BJ (cell line): ENCODE measurements at places on chromosomes 3 and 15.
A peak's percentile ranks its signal among the peaks of the same experiment; 100 is the strongest.

GRCh38 chr15:64267331-64267973, 88.5 kb downstream of the CSNK1G1 start:
- DNase-seq = no peak

DNA sequence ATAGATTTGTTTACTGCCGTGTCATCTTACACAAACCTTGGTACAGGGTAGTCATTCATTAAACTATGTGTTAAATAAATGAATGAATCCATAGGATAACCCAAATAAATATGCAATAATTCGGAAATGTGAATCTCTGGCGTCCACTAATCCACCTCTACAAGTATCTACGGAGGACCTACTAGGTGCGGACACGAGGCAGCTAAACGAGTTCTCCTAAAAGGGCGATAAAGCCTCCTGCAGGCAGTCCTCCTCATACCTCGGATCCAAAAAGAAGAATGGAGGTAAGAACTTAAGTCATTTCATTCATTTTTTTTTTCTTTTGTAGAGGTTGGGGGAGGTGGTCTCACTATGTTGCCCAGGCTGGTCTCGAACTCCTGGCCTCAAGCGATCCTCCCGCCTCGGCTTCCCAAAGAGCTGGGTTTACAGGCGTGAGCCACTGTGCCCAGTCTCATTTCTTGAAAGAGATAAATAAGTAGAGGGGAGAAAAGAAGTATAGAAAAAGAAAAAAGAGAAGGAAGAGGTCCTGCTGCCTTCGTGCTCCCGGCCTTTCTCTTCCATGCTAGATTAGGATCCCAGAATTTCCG, 706 bp upstream of the RPL35A start:
- no peak for DNase-seq

DNA sequence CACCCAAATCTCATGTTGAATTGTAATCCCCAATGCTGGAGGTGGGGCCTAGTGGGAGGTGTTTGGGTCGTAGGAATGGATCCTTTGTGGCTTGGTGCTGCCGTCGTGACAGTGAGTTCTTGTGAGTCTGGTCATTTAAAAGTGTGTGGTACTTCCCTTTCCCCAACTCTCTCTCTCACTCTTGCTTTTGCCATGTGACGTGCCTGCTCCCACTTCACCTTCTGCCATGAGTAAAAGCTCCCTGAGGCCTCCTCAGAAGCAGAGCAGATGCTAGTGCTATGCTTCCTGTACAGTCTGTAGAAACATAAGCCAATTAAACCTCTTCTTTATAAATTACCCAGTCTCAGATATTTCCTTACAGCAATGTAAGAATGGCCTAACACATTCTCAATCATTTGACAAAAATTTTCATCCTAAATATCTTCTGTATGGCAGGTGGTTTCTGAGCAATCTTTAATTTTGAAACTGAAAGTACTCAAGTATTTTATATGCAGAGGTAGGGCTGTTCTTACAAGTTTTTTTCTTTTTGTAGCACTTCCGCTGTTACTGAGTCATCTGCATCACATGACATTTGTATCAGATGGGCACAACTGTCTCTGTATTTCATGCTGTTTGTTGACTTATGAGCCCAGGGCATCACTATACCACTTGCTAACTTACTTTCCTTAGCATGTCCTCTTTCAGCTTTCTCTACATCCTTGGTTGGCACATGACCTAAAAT, 8.8 kb downstream of the RPL39L start:
- DNase-seq = no peak

- DNase-seq = no peak
Measured at GRCh38 chr15:100880139-100880896, 687 bp downstream of the ALDH1A3 start.

GRCh38 chr3:134340982-134341365, 33.3 kb downstream of the AMOTL2 start:
- DNase-seq = no peak

- no peak for DNase-seq
Measured at GRCh38 chr3:71584394-71585011, 975 bp upstream of the FOXP1 start.

DNA sequence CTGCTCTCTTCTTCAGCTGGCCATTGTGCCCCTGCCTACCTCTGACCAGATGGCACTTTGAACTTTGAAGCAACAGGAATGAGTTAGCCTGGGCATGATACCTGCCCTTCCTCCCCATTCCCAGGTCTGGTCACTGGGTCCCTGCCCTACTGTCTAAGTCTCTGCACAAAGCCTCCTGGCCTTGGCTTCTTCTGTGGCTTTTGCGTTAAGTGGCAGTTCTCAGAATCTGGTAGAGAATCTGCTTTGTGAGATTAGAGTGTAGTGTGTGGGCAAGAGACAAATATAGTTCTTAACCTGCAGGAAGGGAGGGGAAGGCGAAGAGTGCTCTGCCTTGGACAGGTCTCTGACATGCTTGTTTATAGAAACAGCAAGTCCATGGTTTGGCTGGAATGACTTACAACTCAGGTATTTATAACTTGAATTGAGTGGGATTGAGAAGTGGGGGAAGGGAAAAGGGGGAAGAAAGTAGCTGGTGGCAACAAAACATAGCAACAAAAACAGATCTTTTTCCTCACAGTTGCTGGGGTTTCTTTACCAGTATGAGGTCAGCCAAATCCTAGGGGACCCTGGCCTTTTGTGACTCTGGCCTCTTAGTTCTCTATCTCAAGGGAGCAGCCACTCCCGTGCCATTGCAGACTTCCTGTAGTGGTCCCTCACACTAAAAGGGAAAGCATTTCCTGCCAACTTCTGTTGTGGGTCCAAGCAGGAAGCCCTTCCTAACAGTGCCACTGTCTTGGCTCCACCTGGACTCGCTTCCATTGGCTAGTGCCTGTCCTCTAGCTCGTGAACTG, 16.7 kb downstream of the MAPKBP1 start:
- DNase-seq = peak; percentile 57

DNA sequence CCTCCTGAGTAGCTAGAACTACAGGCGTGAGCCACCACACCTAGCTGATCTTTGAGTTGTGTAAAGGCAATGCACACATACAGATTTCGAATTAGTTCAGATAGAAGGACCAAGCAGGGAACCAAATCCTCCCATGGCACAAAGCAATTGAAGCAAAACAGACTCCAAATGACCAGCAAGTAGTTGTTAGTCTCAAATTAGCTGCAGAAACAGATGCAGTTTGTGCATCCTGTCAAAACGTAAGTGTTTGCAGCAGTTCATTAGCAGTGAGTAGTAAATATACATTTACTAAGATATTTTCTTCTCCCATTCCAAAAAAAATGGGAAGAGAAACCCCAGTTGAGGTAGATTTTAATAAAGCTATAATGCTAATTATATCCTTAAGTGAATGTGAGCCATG, 15.8 kb upstream of the FAM174B start:
- DNase-seq = no peak

DNA sequence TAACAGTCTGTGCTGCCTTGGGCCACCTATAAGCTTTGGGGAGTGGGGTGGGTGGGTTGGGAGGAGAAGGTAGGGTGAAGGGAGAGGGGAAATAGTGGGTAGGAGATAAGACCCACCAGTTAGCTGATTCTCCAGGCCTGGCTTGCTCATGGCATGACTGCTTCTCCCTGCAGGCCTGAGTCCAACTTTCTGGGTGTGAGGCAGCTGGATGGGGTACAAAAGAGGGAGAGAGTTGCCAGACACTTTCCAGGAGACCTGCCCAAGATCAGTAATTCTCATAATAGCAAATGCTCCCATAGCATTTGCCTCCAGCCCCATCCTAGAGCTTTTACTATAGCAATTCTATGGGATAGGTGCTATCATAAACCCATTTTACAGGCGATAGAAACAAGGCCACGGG, 7.7 kb downstream of the CGNL1 start:
- DNase-seq = no peak

- no peak for DNase-seq
Measured at GRCh38 chr15:69804786-69805185, 292.9 kb downstream of the TLE3 start.

GRCh38 chr3:28173836-28174235, 67.6 kb upstream of the CMC1 start:
- DNase-seq = no peak

GRCh38 chr3:107432013-107432515, 54.8 kb downstream of the CCDC54 start:
- DNase-seq = no peak

DNA sequence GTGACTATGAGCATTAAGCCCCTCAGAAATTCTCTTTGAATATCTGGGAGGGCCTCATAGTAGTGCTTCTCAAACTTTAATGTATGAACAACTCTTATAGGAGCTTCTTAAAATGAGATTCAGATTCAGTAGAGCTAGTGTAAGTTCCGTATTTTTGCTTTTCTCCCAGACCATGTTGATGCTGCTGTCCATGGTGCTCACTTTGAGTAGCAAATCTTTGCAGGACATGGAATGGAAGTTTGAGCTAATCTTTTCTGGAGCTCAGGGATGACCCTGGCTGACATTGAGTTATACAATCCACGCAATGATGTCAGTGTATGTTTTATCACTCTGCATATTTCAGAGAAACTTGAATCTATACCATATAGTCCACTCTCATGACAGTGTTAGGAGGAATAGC, 134.2 kb downstream of the OTOL1 start:
- no peak for DNase-seq

GRCh38 chr3:131526801-131527347, 24.1 kb upstream of the MRPL3 start:
- DNase-seq = no peak

DNA sequence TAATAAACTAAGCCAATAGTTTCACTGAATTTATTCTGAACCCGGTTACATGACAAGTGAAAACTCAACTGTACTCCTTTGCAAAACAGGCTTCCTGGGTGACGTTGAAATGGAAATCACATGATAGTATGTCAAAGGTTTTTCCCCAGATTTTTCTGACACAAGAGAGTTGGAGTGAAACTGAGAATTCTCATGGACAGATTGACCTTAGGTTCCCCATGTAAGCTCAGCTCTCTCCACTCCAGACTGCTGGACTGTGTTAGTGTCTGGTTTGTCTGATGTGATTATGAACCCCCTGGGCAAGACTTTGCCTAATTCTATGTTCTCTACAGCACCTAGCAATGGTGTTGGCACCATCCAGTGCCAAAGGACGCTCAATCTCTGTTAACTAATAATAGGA, 219.7 kb upstream of the COL8A1 start:
- no peak for DNase-seq

GRCh38 chr15:82807920-82808633, 1.4 kb upstream of the WHAMM start:
- no peak for DNase-seq

GRCh38 chr15:85312486-85312885, 67.9 kb upstream of the AKAP13 start:
- no peak for DNase-seq

DNA sequence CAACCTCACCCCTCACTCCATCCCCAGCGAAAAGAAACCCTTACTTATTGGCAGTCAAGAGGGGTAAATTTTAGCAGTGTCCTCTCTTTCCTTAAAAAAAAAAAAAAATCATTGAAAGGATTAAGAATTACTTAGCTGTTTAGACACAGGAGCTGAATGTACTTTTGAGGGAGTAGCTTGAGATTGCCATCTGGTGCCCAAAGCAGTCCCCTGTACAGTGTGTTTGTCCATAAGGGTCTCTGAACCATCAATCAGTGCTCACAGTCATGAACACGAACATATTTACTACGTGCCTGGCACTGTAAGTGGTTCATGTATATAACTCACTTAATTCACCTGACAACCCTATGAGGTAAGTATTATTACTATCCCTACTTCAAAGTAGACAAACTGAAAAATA, 463.5 kb downstream of the RAP2B start:
- no peak for DNase-seq

DNA sequence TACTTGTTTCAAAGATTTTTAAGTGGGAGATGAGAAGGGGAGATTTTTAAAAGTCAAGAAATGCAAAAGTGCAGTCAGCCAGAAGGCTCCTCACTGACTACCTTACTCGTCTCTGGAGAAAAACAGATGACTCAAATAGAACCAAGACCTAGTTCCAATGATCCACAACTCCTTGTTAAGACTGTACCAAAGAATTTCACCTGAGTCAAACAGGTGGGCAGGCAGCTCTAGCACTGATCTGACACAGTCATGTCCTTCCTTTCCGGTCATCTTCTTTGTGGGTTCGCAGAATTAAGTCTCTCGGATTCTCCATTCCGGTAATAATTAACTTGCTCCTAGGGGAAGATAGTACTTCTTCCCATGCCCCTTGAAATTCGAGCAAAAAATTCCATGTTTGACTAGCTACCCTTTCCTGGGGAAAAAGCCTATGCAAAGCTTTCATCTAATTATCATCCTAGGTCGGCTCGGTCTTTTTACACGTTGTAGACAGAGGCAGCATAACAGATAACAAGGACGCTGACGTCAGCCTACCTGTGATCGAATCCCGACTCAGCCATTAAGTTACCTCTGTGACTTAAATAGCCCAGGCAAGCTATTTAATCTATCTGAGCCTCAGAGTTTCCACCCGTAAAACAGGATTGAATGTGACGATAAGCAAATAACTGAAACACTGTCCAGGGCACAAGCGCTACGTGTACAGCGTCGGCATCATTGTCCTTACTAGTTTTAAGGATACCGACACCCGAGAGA, 758 bp downstream of the SELENOK start:
- no peak for DNase-seq

GRCh38 chr15:90266061-90266431, 574 bp downstream of the NGRN start:
- no peak for DNase-seq

GRCh38 chr3:175731543-175731942, 872.4 kb downstream of the NAALADL2 start:
- no peak for DNase-seq

GRCh38 chr15:58360421-58361090, 71.2 kb upstream of the LIPC start:
- no peak for DNase-seq

DNA sequence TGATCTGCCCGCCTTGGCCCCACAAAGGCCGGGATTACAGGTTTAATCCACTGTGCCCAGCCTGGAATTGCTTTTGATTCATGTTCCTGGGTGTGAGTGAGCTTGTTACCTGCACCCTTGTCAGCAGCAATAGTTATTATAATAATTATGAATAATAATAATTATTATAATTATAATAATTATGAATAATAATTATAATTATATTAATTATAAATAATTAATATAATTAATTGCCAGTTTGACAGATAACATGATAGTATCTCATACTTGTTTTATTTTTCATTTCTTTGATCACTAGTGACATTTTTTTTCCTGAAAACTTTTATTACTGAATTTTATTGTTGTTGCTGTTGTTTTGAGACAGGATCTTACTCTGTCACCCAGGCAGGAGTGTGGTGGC, 21.1 kb upstream of the TRAK1 start:
- no peak for DNase-seq

GRCh38 chr3:152556731-152557254, 278.1 kb upstream of the P2RY1 start:
- no peak for DNase-seq

- DNase-seq = no peak
Measured at GRCh38 chr3:111924283-111924682, 54.5 kb upstream of the ABHD10 start.

DNA sequence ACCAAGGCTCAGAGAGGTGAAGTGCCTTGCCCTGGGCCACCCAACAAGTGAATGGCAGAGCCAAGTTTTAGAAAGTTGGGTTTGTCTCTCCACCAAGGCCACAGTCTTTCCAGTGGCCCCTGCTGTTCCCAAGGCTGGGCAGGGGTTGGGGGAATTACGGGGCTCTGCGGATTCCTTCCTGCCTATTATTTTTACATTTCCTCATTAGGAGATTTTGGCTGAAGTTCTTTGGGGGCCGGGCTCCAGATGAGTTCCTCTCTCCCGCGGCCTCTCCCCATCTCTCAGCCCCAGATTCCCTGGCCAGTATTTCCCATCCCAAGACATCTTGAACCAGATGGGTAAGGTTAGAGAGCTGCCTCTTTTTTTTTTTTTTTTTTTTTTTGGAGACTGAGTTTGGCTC, 44.0 kb upstream of the SMAD6 start:
- DNase-seq = no peak
